ENCODE measurements at places on chromosomes 11 and 22.

DNA sequence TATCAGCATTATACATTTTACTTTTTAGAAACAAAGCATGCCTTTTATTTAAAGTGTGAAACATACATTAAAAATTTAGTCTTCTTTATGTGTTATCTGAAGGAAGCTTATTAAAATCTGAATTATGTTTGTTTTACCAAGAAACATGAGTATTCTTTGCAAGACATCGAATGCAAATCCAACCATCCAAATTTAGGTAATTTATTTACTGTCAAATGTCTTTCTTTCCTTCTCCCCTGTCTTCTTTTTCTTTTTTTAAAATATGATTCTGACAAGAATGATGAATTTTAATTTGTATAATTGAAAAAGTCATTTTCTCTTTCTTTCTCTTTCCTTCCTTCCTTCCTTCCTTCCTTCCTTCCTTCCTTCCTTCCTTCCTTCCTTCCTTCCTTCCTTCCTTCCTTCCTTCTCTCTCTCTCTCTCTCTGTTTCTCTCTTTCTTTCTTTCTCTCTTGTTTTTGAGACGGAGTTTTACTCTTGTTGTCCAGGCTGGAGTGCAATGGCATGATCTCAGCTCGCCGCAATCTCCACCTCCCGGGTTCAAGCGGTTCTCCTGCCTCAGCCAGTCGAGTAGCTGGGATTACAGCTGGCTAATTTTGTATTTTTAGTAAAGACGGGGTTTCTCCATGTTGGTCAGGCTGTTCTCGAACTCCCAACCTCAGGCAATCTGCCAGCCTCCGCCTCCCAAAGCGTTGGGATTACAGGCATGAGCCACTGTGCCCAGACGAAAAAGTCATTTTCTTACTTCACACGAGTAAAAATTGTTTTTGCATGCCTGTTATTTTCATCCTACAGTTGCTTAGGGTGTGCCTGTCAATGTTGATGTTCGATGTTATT lies 157.5 kb downstream of the TMEM135 start:
- no peak for DNase-seq

- DNase-seq = no peak
These were observed 19.2 kb downstream of the PRR5 start for GRCh38 chr22:44721213-44721612.

GRCh38 chr22:44839061-44839460 lies 86.7 kb downstream of the ARHGAP8 start:
- no peak for DNase-seq

GRCh38 chr11:17386331-17387084 lies 2.0 kb downstream of the KCNJ11 start:
- no peak for DNase-seq

DNA sequence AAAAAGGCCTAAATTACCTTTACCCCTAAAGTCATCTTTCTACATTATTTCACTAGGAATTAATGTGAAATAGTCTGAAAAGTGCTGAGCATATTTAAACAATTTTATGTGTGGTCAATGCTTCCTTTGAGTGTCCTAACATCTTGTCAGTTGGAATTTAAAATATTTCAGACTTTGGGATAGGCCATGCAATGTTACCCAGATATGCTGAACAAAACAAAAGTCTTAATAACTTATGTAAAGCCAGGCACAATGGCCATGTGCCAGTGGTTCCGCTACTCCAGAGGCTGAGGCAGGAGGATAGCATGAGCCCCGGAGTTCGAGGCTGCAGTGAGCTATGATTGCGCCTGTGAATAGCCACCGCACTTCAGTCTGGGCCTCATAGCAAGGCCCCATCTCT lies 137.4 kb downstream of the CADM1 start:
- no peak for DNase-seq

DNA sequence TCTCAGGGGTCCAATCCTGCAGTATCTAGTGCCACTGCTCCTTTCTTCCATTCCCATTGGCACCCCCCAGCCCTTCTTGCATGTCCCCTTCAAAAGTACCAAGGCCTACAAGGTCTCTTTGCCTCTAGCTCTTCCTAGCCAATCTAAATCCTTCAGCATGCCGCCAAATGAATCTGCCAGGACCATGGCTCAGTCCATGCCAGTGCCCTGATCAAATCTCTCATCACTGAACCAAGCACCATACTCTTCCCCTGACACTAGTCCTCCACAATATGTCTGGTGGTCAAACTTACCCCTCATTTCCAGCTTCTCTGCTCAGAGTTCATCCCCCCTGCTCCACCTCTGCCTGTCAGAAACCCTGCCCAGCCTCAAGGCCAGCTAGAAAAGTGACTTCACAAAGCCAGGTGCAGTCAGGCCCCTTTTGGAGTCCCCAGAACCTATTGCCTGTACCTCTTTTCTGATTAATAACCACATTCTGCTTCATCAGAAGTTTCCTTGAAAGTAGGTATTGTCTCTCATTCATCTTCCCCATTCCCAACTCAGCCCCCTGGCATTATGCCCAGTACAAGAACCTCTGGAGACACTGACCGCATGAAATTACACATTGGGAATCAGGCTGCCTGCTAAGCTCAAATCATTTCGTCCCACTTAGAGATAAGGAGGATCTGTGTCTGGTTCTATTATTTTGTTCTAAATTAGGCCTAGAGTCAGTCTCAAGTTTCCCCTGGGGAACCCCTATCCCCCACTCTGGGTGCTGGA lies 11.4 kb downstream of the FEN1 start:
- DNase-seq = no peak

DNA sequence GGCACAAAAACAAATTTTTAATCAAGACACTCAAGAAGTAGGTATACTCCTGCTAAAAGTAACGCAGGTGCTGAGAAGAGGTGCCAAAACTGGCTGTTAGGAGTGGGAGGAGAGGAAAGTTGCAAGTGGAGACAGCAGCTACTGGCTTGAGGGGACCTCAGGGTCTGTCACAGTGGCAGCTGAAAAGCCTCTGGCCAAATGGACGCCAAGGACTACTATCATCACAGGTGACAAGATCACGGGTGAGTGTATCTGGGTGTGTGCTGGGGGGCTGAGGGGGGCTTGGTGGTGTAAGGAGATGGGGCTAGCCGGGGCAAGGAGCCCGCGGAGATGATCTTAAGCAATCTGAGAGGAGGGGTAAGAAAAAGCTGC lies 687 bp downstream of the ZNF202 start:
- DNase-seq = no peak

- DNase-seq = no peak
These were observed 20.3 kb upstream of the WNT7B start for GRCh38 chr22:45997077-45997776.

- DNase-seq = no peak
These were observed 9.3 kb downstream of the MS4A3 start for GRCh38 chr11:60065801-60066200.

DNA sequence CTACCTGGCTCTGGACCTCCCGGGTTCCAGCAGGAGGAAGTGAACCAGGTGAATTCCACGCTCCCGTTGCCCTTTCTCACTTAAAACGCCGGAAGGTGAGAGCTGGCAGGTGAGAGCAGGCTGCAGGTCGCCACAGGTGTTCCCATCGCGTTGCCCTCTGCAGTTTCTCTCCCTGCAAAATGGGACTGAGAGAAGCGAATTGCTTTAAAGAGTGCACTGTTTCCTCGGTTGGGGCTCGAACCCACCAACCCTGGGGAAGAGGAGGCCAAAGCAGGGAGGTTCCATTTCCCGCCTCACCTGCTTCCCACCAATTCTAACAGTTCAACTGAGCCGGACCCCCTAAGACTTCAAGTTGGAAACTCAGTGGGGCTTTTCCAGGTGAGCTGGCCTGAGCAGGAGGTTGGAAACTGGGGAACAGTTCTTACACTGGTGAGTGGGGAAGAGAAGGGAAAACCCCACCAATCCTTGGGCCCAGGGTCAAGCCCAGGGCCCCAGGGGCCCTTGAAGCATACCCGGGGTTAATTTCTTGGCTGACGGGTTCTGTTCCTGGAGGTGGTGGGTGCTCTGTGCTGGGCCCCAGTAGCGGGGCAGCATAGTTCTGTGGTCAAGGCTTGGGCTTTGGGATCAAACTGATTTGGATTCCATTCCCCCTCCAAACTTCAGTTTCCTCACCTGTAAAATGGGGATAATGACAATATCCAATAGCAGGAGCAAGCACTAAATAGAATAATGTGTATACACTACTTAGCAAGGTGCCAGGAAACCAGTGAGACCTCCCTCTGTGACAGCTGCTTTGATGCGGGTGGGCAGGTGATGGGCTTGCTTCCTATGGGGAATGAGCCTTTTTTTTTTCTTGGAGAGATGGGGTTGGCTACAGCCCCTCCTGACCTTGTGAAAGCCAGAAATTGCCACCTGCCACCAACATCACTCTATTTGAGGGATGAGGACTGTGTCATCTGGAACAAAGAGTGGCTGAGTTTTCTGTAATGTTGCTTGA lies 788 bp downstream of the CD82 start:
- DNase-seq = no peak

GRCh38 chr11:134951305-134951700 lies 539.3 kb upstream of the B3GAT1 start:
- no peak for DNase-seq

GRCh38 chr22:22666307-22667091 lies 22.1 kb downstream of the GGTLC2 start:
- DNase-seq = no peak

GRCh38 chr22:35690001-35690400 lies 27.7 kb upstream of the APOL5 start:
- no peak for DNase-seq

DNA sequence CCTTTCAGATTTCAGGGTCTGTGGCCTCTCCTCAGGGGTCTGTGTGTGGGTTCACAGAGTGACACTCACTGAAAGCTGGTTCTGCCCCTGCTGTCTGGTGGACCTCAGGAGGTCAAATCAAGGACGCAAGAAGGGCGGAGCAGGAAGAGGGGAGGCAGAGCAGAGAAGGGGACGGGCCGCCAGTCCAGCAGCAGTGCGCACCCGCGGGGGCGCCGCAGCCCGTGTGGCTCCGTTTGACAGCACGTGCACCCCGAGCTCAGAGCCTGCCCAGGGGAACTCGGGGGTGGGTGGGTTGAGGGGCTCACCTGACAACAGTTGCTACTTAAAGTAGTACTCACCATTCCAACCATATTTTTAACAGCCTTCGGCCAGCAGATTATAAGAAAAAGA lies 71.4 kb upstream of the PITPNB start:
- no peak for DNase-seq

GRCh38 chr11:45332276-45332934 lies 46.3 kb upstream of the SYT13 start:
- DNase-seq = no peak

GRCh38 chr11:110901441-110901840 lies 189.2 kb upstream of the ARHGAP20 start:
- DNase-seq = no peak

GRCh38 chr22:44261164-44261860 lies 51.4 kb downstream of the SHISAL1 start:
- no peak for DNase-seq

DNA sequence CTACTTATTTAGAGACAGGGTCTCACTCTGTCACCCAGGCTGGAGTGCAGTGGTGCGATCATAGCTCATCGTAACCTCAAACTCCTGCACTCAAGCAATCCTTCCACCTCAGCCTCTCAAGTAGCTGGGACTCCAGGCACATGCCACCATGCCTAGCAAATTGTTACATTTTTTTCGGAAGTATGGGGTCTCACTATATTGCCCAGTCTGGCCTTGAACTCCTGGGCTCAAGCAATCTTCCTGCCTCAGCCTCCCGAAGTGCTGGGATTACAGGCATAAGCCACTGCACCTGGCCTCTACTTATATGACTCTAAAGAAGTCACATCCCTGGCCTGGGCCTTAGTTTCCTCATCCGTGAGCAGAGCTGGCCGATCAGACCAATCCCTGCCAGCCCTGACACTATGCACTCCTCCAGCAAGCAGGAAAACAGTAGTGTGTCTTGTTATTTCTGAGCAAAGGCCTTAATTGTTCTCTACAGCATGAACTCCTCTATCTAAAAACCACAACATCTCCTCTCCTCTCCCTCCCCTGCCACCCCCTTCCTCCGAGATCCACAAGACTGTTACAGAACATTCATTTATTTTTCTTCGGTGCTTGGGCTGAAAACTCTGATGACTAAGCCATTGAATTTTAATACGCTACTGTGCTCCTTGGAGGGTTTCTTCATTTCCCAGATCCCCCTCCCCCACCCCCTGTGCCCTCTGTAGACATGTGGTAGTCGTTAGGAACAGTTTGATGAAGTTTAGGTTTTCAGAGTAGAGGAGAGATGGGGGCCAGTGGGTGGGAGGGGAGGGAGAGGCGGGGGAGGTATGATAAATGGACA lies 91.5 kb downstream of the ABTB2 start:
- DNase-seq = no peak

GRCh38 chr11:67581469-67581868 lies 2.1 kb upstream of the GSTP1 start:
- DNase-seq = no peak

DNA sequence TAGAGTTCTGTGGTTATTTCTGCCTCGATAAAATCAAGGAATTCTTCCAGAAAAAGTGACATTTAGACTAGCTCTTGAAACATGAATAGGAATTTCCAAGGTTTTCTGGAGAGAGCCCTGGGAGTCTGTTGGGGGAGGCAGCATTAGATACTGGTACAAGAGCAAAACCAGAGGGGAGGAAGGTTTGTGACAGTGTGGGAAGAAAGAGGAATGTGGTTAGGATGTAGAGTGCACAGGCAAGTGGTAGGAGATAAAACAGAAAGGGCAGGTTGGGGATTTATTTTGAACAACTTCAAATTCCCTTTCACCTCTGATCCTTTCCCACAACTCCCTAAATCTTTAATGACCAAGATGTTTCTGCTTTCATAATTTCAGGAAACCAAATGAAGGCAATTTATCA lies 588.4 kb downstream of the METTL15 start:
- no peak for DNase-seq

DNA sequence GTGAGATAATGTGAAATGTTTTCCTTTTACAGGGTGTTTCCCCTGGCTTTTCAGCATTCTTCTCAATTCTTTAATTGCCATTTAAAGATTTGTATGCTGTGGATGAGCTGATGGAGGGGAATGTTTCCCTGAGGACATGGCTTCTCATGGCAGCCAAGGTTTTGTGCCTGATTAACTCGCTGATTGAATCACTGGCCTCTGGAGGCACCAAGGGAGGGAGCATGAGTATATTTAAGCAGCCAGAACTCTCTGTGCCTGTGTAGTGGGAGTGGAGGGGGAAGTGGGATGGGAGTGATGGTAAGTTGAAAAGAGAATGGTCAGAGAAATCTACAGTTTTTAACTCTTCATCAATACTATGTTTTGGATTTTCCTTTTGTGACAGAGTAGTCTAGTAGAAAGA lies 88.7 kb downstream of the STIM1 start:
- no peak for DNase-seq

GRCh38 chr11:126898802-126899201 lies 101.8 kb downstream of the KIRREL3 start:
- DNase-seq = no peak

DNA sequence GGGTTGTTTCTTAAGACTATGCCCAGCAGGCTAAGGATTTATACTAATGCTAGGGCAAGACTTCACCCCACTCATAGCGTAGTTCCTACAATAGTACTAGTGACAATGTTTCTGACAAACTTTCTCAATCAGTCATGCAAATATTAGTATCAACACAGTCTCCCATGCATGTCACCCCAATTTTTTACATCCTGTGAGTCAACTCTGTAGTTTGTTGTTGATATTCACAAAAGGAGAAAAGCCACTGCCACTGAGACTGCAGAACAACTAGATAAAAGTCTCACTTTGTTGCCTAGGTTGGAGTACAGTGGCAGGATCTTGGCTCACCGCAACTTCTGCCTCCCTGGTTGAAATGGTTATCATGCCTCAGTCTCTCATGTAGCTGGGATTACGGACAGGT lies 155.2 kb downstream of the RBFOX2 start:
- DNase-seq = no peak

- DNase-seq = no peak
These were observed 66.2 kb downstream of the GAS2 start for GRCh38 chr11:22732588-22732987.

Measured in stimulated activated CD8-positive, alpha-beta memory T cell treated with anti-CD3 and anti-CD28 coated beads, Interleukin-7, amount 100 ng/mL, for 1 hour (primary cell).